ENCODE measurements at places on chromosomes 2 and 18. TPM values are rescaled to one million over a fixed set of nuclear protein-coding genes. Genes with fewer than 3 reads are reported as not detected.
A peak's percentile ranks its signal among the peaks of the same experiment; 100 is the strongest.

Gene GATA6
- not detected for total RNA-seq

Gene ABCG5
- total RNA-seq = not detected

Gene DTYMK
- 19.8 TPM for total RNA-seq

Gene LONRF2
- total RNA-seq = not detected

Gene INHBB
- total RNA-seq = not detected

Gene CRACDL
- total RNA-seq = 2.0 TPM

Gene PLCL1
- 8.8 TPM for total RNA-seq

Gene GKN2
- not detected for total RNA-seq

Gene EPB41L3
- total RNA-seq = 1.4 TPM

Gene LRP1B
- not detected for total RNA-seq

Gene KCNS3
- not detected for total RNA-seq

Gene LYPD6
- not detected for total RNA-seq

Gene MAP3K19
- total RNA-seq = not detected

Gene REG1A
- total RNA-seq = not detected

- H3K4me3 ChIP-seq = no peak overlapping the region
- peaks cover 69% of the 10 kb centered on the region for H3K36me3 ChIP-seq
- H3K4me1 ChIP-seq = peaks cover 8% of the 10 kb centered on the region
- no peaks in the 10 kb centered on the region for H3K27me3 ChIP-seq
Observed at GRCh38 chr2:201157694-201158093, 25.2 kb upstream of the CASP10 start.

- no peaks in the 10 kb centered on the region for H3K4me1 ChIP-seq
- H3K36me3 ChIP-seq = no peaks in the 10 kb centered on the region
- H3K27ac ChIP-seq = no peak overlapping the region
Observed at GRCh38 chr2:115057473-115057872, 615.0 kb downstream of the DPP10 start.

GRCh38 chr18:4438938-4439337 lies 16.2 kb downstream of the DLGAP1 start:
- no peak for DNase-seq
- no peaks in the 10 kb centered on the region for H3K4me1 ChIP-seq
- no peak overlapping the region for H3K27ac ChIP-seq

DNA sequence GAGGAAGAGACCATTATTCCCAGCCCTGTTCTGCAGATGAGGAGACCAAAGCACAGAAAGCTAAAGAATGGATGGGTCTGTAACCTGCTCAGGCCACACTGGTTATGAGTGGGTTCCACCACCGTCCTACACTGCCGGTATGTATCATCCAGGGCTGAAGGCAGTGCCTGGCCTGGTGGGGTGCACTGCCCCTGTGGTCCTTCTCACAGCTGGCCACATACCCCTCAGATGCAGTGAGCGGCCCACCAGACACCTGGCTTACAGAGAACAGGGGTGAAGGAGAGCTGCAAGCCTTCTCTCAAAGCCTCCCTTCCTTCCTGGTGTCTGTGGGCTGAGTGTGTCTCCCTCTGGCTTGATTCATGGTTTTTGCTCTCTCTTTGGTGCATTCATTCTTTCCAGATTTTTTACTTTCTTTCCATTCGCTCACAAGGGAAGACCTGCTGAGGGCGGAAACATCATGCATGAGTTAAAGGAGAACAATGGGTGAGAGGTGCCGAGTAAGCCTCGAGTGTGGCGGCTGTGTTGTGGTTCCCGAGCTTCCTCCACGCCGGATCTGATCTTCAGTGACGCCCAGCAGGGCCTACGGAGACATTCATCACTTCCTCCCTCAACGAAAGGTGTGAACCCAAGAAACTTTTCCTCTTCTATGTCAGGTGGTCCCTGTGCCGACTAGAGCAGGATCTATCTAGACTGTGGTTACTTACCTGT lies 62.1 kb upstream of the REL start:
- peaks cover 4% of the 10 kb centered on the region for H3K27me3 ChIP-seq
- H3K27ac ChIP-seq = peak overlapping the region; percentile 95
- peaks cover 40% of the 10 kb centered on the region for H3K4me1 ChIP-seq
- H3K4me3 ChIP-seq = peak overlapping the region; percentile 69

- peaks cover 18% of the 10 kb centered on the region for H3K36me3 ChIP-seq
- H3K27ac ChIP-seq = peak overlapping the region; percentile 99
- H3K27me3 ChIP-seq = no peaks in the 10 kb centered on the region
- H3K4me3 ChIP-seq = no peak overlapping the region
- no peak for DNase-seq
Observed at GRCh38 chr2:201254081-201254730, 6.1 kb upstream of the CASP8 start.

GRCh38 chr2:150030436-150031190 lies 443.0 kb upstream of the MMADHC start:
- peaks cover 4% of the 10 kb centered on the region for H3K27me3 ChIP-seq
- H3K4me3 ChIP-seq = no peak overlapping the region
- no peaks in the 10 kb centered on the region for H3K36me3 ChIP-seq

DNA sequence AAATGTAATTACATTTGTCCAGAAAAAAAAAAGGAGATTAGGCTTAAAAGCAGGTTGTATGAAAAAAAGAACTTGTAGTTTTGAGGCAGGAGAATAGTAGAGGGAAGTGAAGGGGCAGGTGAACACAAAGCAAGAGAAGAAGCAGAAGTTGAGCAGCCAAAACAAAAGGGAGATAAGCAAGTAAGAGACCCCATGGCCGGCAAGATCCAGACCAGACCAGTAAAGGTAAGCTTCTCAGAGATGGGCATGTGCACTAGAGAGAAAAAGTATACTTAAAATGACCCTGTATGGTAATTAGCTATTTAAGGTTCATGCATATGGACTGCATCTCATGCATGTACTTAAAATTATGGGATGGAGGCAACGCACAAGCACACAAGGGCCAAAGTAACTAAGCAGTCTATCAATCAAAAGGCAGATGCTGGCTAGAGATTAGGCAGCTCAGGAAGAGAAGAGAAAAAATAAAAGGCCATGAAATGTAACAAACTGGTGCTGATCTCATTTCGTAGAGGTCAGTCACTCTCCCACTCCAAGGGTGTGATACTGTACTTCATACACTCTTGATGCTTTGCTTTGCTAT lies 9.7 kb downstream of the SIGLEC15 start:
- H3K36me3 ChIP-seq = no peaks in the 10 kb centered on the region
- no peak overlapping the region for H3K4me3 ChIP-seq
- peaks cover 15% of the 10 kb centered on the region for H3K4me1 ChIP-seq
- no peak for DNase-seq

DNA sequence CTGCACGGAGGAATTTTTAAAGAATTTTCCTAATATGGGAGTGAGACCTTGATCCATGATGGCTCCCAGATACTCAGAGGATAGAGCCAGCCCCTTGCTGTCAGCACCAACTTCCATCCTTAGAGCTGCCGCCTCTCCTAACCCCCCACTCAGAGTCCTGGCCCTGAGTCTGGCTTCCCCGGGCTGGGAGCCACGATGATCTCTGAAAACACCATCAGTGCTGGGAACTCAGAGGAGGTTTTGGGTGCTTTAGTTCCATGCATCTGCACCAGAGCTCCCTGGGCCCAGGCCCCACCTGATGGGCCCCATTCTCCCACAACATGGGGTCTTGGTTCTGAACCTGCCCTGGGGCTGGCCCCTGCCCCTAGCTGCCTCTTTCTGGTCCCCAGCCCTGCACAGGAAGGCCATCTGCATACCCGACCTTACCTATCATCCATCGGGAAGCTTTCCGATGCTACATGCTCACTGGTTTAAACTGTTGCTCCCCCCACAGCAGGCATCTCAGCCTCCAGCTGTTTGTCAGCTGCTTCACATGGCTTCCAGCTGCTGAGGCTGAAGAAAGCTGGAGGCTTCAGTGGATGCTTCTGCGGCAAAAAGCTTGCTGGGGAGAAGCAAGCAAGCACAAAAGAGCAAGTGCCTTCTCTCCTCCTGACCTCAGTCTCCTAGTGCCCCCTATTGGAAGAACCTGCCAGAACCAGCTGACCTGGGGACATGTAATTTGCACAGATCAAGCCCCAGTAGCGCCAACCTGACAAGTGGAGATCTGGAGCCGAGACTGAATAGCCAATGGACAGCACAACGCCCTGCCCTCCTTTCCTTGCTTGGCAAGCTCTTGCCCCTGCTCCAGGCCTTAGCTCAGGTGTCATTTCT lies 24.2 kb upstream of the RHOB start:
- H3K36me3 ChIP-seq = no peaks in the 10 kb centered on the region
- no peak overlapping the region for H3K4me3 ChIP-seq
- H3K27me3 ChIP-seq = no peaks in the 10 kb centered on the region

- H3K27ac ChIP-seq = no peak overlapping the region
- peaks cover 6% of the 10 kb centered on the region for H3K4me1 ChIP-seq
- H3K27me3 ChIP-seq = no peaks in the 10 kb centered on the region
- H3K4me3 ChIP-seq = no peak overlapping the region
Observed at GRCh38 chr2:415986-416610, 128.2 kb upstream of the ALKAL2 start.

DNA sequence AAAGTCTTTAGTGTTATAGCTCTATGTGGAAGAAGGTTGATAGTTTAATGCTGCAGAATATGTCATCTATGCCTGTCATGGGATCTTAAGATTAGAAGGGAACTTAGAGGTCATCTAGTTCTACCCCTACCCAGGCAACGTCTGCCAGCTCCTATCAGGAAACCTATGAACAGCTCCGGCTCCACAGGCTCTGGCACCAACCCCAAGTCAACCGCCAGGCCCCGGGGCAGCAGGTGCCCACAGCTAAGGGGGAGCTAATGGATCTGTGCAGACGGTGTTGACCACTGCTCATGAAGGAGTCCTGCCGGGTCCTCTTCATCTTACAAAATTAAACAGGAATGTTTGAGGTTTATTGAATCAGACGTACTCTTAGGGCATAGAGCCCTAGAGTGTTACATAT lies 440.8 kb upstream of the KLHL29 start:
- no peak overlapping the region for H3K27ac ChIP-seq
- no peaks in the 10 kb centered on the region for H3K4me1 ChIP-seq
- no peaks in the 10 kb centered on the region for H3K36me3 ChIP-seq
- no peaks in the 10 kb centered on the region for H3K27me3 ChIP-seq
- no peak overlapping the region for H3K4me3 ChIP-seq
- DNase-seq = no peak

GRCh38 chr18:77052297-77052982 lies 80.1 kb downstream of the MBP start:
- H3K4me3 ChIP-seq = peak overlapping the region; percentile 48
- no peak for DNase-seq
- H3K27me3 ChIP-seq = no peaks in the 10 kb centered on the region
- peak overlapping the region; percentile 88 for H3K27ac ChIP-seq

DNA sequence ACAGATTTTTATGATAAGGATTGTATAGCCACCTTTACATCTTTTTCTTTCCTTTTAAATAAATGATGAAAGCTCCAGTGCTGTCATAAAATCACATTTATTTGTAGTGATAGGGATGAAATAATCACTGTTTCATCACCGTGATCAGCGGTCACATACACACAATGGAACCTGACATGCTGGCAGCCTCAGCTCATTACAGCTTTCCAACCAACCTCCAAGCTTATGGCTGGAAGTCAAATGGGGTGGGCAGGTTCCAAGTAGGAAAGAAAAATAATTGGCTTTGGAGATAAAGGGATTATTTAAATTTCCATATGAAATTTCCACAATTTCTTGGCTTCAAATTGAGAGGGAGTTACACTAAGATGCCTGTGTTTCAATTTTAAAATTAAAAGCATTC lies 251.3 kb downstream of the PLCL1 start:
- no peak overlapping the region for H3K27ac ChIP-seq
- H3K27me3 ChIP-seq = no peaks in the 10 kb centered on the region
- no peak overlapping the region for H3K4me3 ChIP-seq
- no peaks in the 10 kb centered on the region for H3K36me3 ChIP-seq
- DNase-seq = no peak

GRCh38 chr18:79542876-79543750 lies 136.5 kb upstream of the CTDP1 start:
- DNase-seq = no peak
- H3K27ac ChIP-seq = no peak overlapping the region
- H3K4me3 ChIP-seq = no peak overlapping the region

- H3K4me3 ChIP-seq = no peak overlapping the region
- no peak overlapping the region for H3K27ac ChIP-seq
- H3K36me3 ChIP-seq = no peaks in the 10 kb centered on the region
- no peaks in the 10 kb centered on the region for H3K27me3 ChIP-seq
- peaks cover 41% of the 10 kb centered on the region for H3K4me1 ChIP-seq
- DNase-seq = no peak
Observed at GRCh38 chr2:64735504-64735903, 81.8 kb upstream of the SERTAD2 start.

GRCh38 chr2:10220902-10221391 lies 81.8 kb upstream of the HPCAL1 start:
- no peak overlapping the region for H3K4me3 ChIP-seq
- H3K27me3 ChIP-seq = no peaks in the 10 kb centered on the region
- no peak for DNase-seq

DNA sequence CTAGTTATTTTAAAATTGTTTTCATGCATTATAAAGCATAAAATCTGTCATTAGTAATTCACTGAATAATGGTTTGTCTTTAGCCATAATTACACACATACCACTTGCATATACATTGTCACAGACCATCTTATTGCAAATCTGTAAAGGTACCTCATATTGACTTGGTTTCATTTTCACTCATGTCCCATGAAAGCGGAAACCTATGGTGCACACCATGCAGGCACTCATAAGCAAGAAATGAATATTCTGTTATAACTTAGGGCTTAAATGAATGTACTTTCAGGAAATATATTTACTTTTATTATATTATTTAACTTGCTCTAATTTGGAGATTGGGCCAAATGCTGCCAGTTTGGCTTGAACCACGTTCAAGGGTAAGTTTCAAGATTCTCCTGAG lies 29.2 kb upstream of the STK17B start:
- peak overlapping the region; percentile 25 for H3K4me3 ChIP-seq
- peak overlapping the region; percentile 86 for H3K27ac ChIP-seq

- H3K27ac ChIP-seq = no peak overlapping the region
- no peaks in the 10 kb centered on the region for H3K27me3 ChIP-seq
- no peak overlapping the region for H3K4me3 ChIP-seq
Observed at GRCh38 chr2:174768557-174768956, 4.3 kb upstream of the CHRNA1 start.
